Upper lobe of right lung (tissue), 1 donor: ENCODE measurements at places on chromosomes 3 and 15.
A peak's percentile ranks its signal among the peaks of the same experiment; 100 is the strongest.

GRCh38 chr3:76497636-76498035 lies 542.3 kb upstream of the ROBO2 start:
- DNase-seq: no peak
- peaks cover 3% of the 10 kb centered on the region for H3K4me1 ChIP-seq

GRCh38 chr15:36777926-36778325 lies 198.5 kb downstream of the CDIN1 start:
- H3K27me3 ChIP-seq: no peaks in the 10 kb centered on the region
- no peaks in the 10 kb centered on the region for H3K4me1 ChIP-seq
- H3K4me3 ChIP-seq: no peak overlapping the region
- DNase-seq: no peak

- no peak overlapping the region for H3K4me3 ChIP-seq
- H3K36me3 ChIP-seq: peaks cover 21% of the 10 kb centered on the region
- no peak for DNase-seq
- no peaks in the 10 kb centered on the region for H3K27me3 ChIP-seq
Measured at GRCh38 chr15:100566850-100567628, 34.9 kb downstream of the LINS1 start.

GRCh38 chr15:33154351-33155166 lies 40.0 kb downstream of the FMN1 start:
- H3K27ac ChIP-seq: peak overlapping the region; percentile 68
- DNase-seq: peak; percentile 71
- peak overlapping the region; percentile 35 for H3K4me3 ChIP-seq
- H3K27me3 ChIP-seq: no peaks in the 10 kb centered on the region

- no peaks in the 10 kb centered on the region for H3K4me1 ChIP-seq
- H3K27ac ChIP-seq: no peak overlapping the region
- peaks cover 16% of the 10 kb centered on the region for H3K36me3 ChIP-seq
- no peaks in the 10 kb centered on the region for H3K27me3 ChIP-seq
- H3K4me3 ChIP-seq: no peak overlapping the region
Measured at GRCh38 chr15:89851673-89852341, 37.2 kb upstream of the ANPEP start.

GRCh38 chr15:70337277-70338186 lies 239.8 kb upstream of the TLE3 start:
- no peak overlapping the region for H3K4me3 ChIP-seq
- peaks cover 14% of the 10 kb centered on the region for H3K4me1 ChIP-seq
- no peak overlapping the region for H3K27ac ChIP-seq

GRCh38 chr15:89075846-89076245 lies 12.4 kb upstream of the ABHD2 start:
- no peaks in the 10 kb centered on the region for H3K27me3 ChIP-seq
- DNase-seq: no peak
- H3K36me3 ChIP-seq: no peaks in the 10 kb centered on the region
- no peak overlapping the region for H3K27ac ChIP-seq

DNA sequence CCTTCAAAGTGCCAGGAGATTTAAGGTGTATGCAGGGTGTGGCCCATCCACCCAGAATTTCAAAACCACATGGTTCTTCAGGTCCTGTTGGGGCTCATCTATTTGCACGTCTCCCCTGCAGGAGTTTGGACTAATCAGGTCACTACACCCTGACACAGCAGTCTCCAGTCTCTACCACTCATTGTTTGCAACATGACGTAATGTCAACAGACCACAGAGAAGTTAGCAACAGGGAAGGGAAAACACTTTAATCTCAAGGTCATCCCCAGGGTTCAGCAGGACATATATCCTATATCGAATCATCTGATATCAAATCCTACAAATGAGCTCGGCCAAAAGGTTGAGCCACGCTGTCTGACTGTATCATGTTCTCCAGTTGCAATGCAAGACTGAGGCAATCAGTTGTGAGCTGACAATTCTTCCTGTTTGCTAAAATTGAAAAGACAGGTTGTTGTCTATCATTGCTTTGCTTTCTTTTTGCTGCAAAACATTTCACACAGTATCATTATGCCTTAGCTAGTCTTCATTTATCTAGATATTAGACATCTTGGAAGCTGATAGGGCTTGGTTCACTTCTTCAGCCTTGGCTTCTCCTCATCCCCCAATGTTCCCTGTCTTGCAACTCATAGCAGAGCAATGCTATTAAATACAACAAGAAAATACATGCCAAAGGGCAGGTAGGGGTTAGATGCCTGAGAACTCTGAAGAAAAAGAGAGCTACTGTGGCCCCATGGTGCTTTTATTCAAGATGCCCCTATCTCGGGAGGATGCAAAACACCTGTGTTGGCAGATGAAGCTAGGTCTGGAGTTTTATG lies 13.4 kb upstream of the LEKR1 start:
- H3K4me3 ChIP-seq: no peak overlapping the region
- no peak overlapping the region for H3K27ac ChIP-seq
- no peaks in the 10 kb centered on the region for H3K27me3 ChIP-seq
- H3K4me1 ChIP-seq: peaks cover 6% of the 10 kb centered on the region
- no peaks in the 10 kb centered on the region for H3K36me3 ChIP-seq

DNA sequence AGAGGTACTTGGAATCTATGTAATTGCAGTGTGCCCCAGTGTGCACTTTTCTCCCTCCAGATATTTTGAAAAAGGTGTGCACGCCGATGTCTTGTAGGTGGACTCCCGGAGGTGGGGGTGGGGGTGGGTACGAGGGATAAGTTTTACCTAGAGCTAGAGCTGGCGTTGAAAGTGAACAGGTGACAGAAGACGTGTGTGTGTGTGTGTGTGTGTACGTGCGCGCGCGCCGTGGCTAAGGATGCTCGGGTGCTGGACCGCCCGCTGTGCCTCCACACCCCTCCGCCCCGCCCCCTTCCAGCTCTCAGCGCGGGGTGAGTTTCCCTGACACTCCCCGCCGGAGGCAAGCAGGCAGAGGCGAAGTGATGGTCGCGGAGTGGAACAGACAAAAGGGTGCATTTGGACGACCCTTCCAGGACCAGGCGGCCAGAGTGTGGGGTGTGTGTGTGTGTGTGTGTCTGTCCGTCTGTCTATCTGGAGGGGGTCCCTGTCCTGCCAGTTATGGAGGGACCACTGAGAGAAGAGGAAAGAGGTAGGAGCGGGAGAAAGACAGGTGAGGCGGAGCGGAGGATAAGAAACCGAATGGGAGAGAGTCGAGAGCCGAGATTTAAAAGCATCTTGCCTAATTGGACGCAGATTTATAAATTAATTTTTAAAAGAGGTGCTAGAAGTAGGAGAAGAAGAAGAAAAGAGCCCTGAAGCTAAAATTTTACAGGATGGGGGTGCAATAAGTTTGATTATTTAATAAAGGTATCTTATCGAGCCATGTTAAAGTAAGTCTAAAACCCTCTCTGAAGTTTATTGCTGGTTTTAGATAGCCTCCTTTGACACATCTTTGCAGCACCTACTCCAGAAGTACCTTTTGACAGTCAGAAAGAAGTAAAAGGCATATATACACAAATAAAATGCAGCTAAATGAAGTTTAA lies 335.8 kb upstream of the THRB start:
- no peaks in the 10 kb centered on the region for H3K36me3 ChIP-seq
- peak; percentile 62 for DNase-seq
- H3K4me1 ChIP-seq: no peaks in the 10 kb centered on the region
- H3K4me3 ChIP-seq: peak overlapping the region; percentile 54
- no peak overlapping the region for H3K27ac ChIP-seq
- H3K27me3 ChIP-seq: peaks cover 31% of the 10 kb centered on the region

- no peaks in the 10 kb centered on the region for H3K27me3 ChIP-seq
- no peak overlapping the region for H3K4me3 ChIP-seq
- H3K4me1 ChIP-seq: no peaks in the 10 kb centered on the region
- H3K36me3 ChIP-seq: no peaks in the 10 kb centered on the region
- no peak for DNase-seq
- H3K27ac ChIP-seq: no peak overlapping the region
Measured at GRCh38 chr3:170485696-170486095, 67.0 kb downstream of the CLDN11 start.

- H3K27me3 ChIP-seq: no peaks in the 10 kb centered on the region
- no peaks in the 10 kb centered on the region for H3K36me3 ChIP-seq
- H3K27ac ChIP-seq: no peak overlapping the region
Measured at GRCh38 chr3:53361852-53362251, 14.5 kb upstream of the DCP1A start.

GRCh38 chr3:31999907-32000439 lies 18.4 kb downstream of the ZNF860 start:
- no peak for DNase-seq
- H3K27me3 ChIP-seq: no peaks in the 10 kb centered on the region
- H3K4me1 ChIP-seq: no peaks in the 10 kb centered on the region
- no peaks in the 10 kb centered on the region for H3K36me3 ChIP-seq
- H3K27ac ChIP-seq: no peak overlapping the region

- H3K27ac ChIP-seq: peak overlapping the region; percentile 32
- H3K4me1 ChIP-seq: peaks cover 6% of the 10 kb centered on the region
- no peak for DNase-seq
- no peaks in the 10 kb centered on the region for H3K36me3 ChIP-seq
Measured at GRCh38 chr3:112334691-112335433, 1.9 kb downstream of the CD200 start.

DNA sequence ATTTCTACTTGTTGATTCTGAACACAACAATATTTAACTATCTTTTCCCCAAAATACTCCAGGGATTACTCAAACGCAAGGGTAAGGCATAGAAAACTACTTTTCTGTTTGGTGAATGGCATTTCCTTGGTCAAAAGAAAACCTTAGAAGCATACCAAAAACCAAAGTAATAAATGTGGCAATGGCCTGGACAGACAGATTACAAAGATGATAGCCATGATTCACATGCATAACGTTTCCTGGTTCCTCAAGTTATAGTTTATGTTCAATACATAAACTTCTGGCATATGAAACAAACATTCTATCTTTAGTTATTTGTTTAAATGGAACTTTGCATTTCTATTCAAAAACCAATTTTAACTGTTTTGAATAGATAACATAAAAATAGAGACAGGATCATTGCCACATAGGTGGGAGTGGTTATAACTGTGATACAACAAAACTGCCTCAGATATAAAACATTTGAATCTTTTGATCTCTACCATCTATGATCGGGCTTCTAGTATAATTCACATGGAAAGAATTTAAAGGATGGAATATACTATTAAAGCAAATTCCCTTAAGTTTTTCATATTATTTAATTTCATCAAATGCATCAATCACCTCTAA lies 32.1 kb downstream of the FOXP1 start:
- DNase-seq: no peak
- H3K27ac ChIP-seq: no peak overlapping the region
- no peak overlapping the region for H3K4me3 ChIP-seq

- H3K27me3 ChIP-seq: no peaks in the 10 kb centered on the region
- H3K4me3 ChIP-seq: no peak overlapping the region
- DNase-seq: no peak
- no peaks in the 10 kb centered on the region for H3K36me3 ChIP-seq
- H3K27ac ChIP-seq: no peak overlapping the region
Measured at GRCh38 chr15:95459273-95459672, 871.2 kb upstream of the NR2F2 start.

DNA sequence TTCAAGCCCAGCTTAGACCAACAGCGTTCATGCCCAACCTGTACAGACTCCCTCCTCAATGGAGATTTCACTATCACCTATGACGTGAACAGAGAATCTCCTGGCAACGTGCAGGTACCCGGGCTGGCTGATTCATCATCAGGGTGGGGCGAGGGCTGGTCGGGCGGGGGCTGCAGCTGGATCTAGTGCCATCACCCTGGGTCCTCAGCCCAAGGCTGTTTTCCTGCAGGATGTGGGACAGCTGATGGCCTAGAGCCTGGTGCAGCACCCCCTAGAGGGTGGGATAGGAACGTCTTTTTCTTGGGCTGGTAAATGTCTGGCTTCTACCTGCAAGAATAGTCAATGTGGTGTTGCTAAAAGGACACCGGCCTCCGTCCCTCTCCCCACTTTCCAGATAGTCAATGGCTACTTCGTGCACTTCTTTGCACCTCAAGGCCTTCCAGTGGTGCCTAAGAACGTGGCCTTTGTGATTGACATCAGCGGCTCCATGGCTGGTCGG lies 4.4 kb downstream of the ITIH3 start:
- no peaks in the 10 kb centered on the region for H3K27me3 ChIP-seq
- no peaks in the 10 kb centered on the region for H3K4me1 ChIP-seq
- H3K27ac ChIP-seq: no peak overlapping the region
- H3K36me3 ChIP-seq: no peaks in the 10 kb centered on the region
- no peak for DNase-seq
- no peak overlapping the region for H3K4me3 ChIP-seq

DNA sequence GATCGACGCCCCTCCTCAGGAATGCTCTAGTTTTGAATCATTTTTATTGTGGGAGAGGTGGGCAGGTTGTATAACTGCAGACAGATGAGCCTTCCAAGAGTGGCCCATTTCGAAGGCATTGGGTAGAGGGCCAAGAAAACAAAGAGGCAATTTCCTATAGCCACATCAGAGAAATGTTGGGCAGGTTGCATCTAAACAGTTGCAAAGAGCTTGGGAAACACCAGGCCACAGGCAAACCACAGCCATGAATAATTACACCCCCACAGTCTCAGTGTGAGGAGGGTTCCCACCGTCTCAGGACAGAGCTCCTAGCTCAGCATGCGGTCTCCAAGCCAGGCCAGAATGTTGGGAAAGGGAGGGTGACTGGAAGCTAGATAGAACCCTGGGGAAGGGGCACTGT lies 257.3 kb downstream of the ABHD5 start:
- no peaks in the 10 kb centered on the region for H3K36me3 ChIP-seq
- H3K4me1 ChIP-seq: no peaks in the 10 kb centered on the region

DNA sequence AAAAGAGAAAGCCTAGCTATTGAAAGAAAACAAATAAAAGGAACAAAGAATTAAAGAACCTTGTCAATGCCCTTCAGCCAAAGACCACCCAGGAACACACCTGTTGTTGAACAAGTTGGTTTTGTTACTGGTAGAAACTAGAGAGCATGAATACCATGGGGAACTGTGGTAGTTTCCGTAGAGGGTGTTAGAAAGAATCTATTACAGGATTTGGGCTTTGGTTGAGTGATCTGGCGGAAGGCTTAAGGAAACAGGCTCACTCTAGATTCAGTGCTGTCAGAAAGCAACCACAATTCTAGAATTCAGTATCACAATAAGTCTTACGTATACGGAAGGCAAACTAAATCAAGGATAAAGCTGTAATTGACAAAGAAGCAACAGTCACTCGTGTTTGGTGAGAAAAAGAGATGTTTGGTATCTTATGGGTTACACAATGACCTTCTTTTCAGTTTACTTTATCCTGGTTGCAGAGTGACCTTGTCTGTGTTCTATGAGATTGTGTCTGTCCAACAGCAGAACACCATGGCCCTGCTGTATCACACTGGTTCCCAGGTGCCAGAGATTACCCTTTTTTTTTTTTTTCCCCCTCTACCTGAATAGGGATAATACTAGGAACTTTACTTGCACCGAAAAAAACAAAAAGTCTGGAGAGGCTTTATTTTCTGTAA lies 265.9 kb downstream of the SHQ1 start:
- H3K4me1 ChIP-seq: no peaks in the 10 kb centered on the region
- H3K27ac ChIP-seq: no peak overlapping the region
- no peaks in the 10 kb centered on the region for H3K36me3 ChIP-seq
- H3K4me3 ChIP-seq: no peak overlapping the region
- H3K27me3 ChIP-seq: no peaks in the 10 kb centered on the region
- DNase-seq: no peak

- no peaks in the 10 kb centered on the region for H3K27me3 ChIP-seq
- H3K27ac ChIP-seq: peak overlapping the region; percentile 67
- no peaks in the 10 kb centered on the region for H3K36me3 ChIP-seq
- no peak overlapping the region for H3K4me3 ChIP-seq
Measured at GRCh38 chr3:133547432-133548041, 25.9 kb upstream of the CDV3 start.

- H3K27ac ChIP-seq: peak overlapping the region; percentile 42
- DNase-seq: peak; percentile 90
- H3K27me3 ChIP-seq: no peaks in the 10 kb centered on the region
- H3K36me3 ChIP-seq: peaks cover 60% of the 10 kb centered on the region
Measured at GRCh38 chr15:74799856-74800558, 12.6 kb upstream of the LMAN1L start.
